Smooth muscle cell of the umbilical artery (primary cell): ENCODE measurements at places on chromosomes 12 and 14. TPM values are rescaled to one million over a fixed set of nuclear protein-coding genes. Genes with fewer than 3 reads are reported as not detected.

SYNE3 gene
- total RNA-seq: 6.2 and 15.2 TPM in 2 replicates

MYH7 gene
- not detected in 2 replicates for total RNA-seq

TDG gene
- total RNA-seq: 27.6 and 28.2 TPM in 2 replicates

NDUFA12 gene
- 125 and 176 TPM in 2 replicates for total RNA-seq

NOVA1 gene
- total RNA-seq: under 0.01 and 0.65 TPM in 2 replicates

CLEC1A gene
- total RNA-seq: not detected in 2 replicates

MYBPC1 gene
- total RNA-seq: not detected in 2 replicates

DIO2 gene
- 0.09 and 0.59 TPM in 2 replicates for total RNA-seq

FOXN4 gene
- not detected in 2 replicates for total RNA-seq

KRT8 gene
- 226 and 547 TPM in 2 replicates for total RNA-seq

MAP1LC3B2 gene
- total RNA-seq: 0.59 and 0.60 TPM in 2 replicates

SLC25A47 gene
- not detected in 2 replicates for total RNA-seq

MARK3 gene
- 80.8 and 97.5 TPM in 2 replicates for total RNA-seq

NR1H4 gene
- not detected in 2 replicates for total RNA-seq

GALNT6 gene
- 43.9 and 66.1 TPM in 2 replicates for total RNA-seq

CATSPERB gene
- total RNA-seq: not detected in 2 replicates

TAS2R19 gene
- total RNA-seq: 4.8 and 11.1 TPM in 2 replicates

GPR137C gene
- 0.59 and 0.60 TPM in 2 replicates for total RNA-seq

CLEC2A gene
- not detected in 2 replicates for total RNA-seq

RACGAP1 gene
- 13.7 and 41.1 TPM in 2 replicates for total RNA-seq

TAS2R9 gene
- total RNA-seq: 0.30 and 0.37 TPM in 2 replicates

PCNX4 gene
- total RNA-seq: 96.8 and 143 TPM in 2 replicates

RPGRIP1 gene
- total RNA-seq: not detected in 2 replicates

DTD2 gene
- 30.8 and 41.0 TPM in 2 replicates for total RNA-seq

MMP19 gene
- total RNA-seq: 5.6 and 7.4 TPM in 2 replicates

LRRK2 gene
- total RNA-seq: 1.7 and 2.4 TPM in 2 replicates

NID2 gene
- 157 and 264 TPM in 2 replicates for total RNA-seq

MIP gene
- total RNA-seq: not detected in 2 replicates

C12orf50 gene
- not detected in 2 replicates for total RNA-seq

CCND2 gene
- 105 and 204 TPM in 2 replicates for total RNA-seq

SYT1 gene
- 2.4 and 9.8 TPM in 2 replicates for total RNA-seq

CREBL2 gene
- total RNA-seq: 30.9 and 31.3 TPM in 2 replicates

SIX1 gene
- total RNA-seq: 0.05 TPM in 1 of 2 replicates, not detected in the other

KLRC1 gene
- not detected in 2 replicates for total RNA-seq

RBM23 gene
- 59.2 and 93.5 TPM in 2 replicates for total RNA-seq

ANKS1B gene
- 0.30 and 0.83 TPM in 2 replicates for total RNA-seq

BICDL1 gene
- total RNA-seq: under 0.01 and 0.46 TPM in 2 replicates

HOXC9 gene
- 4.3 and 4.5 TPM in 2 replicates for total RNA-seq

STX2 gene
- total RNA-seq: 48.1 and 53.6 TPM in 2 replicates

FKBP3 gene
- 26.7 and 35.9 TPM in 2 replicates for total RNA-seq

RDH12 gene
- not detected in 2 replicates for total RNA-seq

DHRS2 gene
- total RNA-seq: 1.3 and 3.9 TPM in 2 replicates

HVCN1 gene
- total RNA-seq: 2.7 and 3.6 TPM in 2 replicates

AMIGO2 gene
- 161 and 233 TPM in 2 replicates for total RNA-seq

RASSF8 gene
- 58.8 and 69.3 TPM in 2 replicates for total RNA-seq

NOS1 gene
- total RNA-seq: not detected in 2 replicates

OVCH1 gene
- not detected in 2 replicates for total RNA-seq

OR6C4 gene
- total RNA-seq: not detected in 2 replicates

DBX2 gene
- total RNA-seq: not detected in 2 replicates

SPIC gene
- total RNA-seq: not detected in 2 replicates

GRIN2B gene
- total RNA-seq: under 0.01 and 0.09 TPM in 2 replicates
